ENCODE measurements at places on chromosomes 5 and 9.

DNA sequence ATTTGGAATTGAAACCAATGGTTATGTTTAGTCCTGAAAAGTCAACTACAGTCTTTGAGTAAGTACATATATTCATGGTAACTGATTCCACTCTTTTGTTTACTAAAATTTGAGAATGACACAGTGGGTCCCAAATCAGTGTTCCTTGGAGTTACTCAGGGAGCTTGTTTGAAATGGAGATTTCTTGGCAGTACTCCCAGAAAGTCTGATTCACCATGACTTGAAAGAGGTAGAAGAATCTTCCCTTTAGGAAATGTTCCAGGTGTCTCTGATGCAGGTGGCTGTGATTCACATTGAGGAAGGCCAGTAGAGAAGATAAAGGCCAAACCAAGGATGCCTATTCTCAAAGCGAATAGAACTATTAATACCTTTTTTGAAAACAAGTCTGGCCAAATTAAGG is 1078.3 kb downstream of the CDH12 start:
- DNase-seq = no peak

- no peak for DNase-seq
These were observed 23.4 kb downstream of the IL33 start for GRCh38 chr9:6239048-6239461.

- no peak for DNase-seq
These were observed 715.3 kb upstream of the WWC1 start for GRCh38 chr5:167576126-167576525.

DNA sequence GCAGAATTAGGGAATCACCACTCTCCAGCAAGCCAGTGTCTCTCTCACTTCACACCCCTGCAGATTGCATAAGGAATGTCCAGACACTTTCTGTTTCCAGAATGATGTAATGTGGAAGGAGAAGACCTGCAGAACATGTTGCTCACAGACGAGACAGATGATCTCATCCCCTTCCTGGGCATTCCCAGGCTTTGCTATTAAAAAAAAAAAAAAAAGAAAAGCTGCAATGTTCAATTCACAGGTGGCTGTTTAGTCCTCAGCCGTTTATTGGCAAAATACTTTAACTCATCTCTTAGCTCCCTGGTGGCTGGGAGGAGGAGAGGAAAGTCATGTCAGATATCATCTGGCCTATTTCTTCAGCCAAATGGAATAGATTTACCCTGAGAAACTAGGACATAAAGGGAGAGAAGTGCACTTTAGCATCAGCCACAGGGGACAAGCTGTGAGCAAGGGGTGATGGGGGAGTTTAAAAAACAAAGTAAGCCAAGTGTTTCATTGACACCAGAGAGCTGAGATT is 95.9 kb upstream of the TNC start:
- no peak for DNase-seq

DNA sequence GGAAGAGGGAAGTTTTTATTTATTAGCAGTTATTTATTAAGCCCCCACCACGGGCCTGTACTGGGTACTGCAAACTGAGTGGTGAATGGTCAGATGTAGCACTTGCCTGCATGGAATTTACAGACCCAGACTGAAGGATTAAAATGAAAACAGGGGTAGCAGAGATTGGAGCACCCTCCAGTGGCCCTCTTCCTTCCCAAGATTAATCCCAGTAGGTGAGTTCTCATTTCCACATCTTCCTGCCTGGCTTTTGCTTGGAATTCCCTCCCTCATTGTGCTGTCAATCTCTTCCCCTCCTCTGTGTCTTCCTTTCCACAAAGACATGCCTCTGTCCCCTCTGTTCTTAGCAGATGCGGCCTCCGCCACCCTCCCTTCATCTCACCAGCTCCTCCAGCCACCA is 39.2 kb downstream of the MVB12B start:
- no peak for DNase-seq

GRCh38 chr9:32431940-32432555 is 47.6 kb downstream of the ACO1 start:
- no peak for DNase-seq

DNA sequence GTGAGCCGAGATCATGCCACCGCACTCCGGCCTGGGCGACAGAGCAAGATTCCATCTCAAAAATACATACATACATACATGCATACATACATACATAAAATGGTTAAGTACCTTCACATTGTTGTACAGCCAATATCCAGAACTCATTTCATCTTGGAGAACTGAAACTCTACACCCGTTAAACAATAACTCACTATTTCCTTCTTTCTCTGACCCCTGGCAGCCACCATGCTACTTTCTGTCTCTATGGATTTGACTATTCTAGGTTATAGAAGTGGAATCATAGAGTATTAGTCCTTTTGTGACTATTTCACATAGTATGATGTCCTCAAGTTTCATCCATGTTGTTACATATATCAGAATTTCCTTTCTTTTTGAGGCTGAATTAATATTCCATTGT is 9.6 kb upstream of the KIF27 start:
- no peak for DNase-seq

- no peak for DNase-seq
These were observed 209.2 kb upstream of the IRX4 start for GRCh38 chr5:2091921-2092320.

DNA sequence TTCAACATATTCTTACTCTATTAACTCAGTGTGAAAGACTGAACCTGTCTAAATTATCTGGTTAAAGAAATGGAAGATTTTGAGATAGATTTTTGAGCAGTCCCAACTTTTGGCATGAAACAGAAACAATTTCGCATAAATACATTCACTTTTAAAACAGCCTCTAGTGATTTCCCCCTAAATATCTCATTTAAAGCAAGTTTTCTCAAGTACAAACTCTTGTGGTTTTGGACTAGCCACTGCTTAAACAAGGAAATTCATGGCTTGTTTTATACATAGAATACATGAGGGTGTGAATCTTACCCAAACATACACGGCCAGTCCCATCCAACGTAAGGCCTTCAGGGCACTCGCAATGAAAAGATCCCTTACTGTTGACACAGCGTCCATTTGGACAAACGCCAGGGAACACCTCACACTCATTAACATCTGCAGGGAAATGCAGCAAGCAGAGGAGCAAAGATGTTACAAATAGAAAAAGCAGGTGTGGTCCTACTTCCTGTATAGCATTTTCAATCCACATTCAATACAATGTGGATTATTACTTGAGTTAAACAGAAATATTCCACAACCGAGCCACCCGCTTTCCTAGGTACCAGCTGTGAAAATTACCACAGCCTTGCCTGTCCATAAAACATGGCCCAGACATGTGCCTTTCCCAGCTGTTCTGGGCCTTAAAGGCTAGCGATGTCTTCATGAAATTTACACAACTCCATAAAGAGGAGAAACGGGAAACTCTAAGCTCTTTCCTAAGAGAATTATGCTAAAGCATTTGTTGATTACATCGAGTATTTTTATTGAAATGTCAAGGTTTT is 188.8 kb downstream of the FBN2 start:
- no peak for DNase-seq

DNA sequence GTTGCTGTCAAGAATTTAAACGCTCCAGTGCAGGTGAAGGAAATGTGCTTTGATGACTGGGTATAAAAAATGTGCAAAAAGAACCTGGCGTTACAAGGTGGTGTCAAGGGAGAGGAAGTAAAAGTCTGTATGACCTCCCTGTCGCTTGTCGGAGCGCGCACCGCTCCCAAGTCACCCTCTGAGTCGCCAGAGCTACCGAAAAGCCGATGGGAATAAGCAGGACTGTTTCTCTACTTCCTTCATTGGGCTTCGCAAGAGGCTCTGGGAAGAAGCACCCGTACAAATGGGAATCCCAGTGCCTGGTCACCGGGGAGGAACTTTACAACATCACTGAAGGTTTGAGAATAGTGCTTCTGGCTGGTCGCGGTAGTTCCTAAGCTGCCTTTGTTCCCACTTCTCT is 1.3 kb upstream of the DMRT2 start:
- no peak for DNase-seq

DNA sequence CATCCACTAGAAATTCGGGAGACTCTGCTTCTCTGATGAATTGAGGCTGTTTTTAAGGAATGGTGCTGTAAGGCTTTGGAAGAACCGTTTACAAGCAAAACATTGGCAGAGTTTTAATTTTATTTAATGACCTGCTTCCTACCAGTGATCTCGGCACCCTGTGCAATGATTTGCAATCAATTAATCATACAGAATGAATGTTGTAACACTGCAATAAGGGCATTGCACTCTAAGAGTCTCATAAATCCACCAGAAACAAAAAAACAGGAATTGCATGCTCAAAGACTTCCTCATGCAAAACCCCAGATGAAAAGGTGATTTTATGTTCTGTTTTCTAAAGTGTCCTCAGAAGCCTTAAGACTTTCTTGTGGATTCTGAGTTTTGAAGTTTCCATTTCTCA is 295.7 kb downstream of the ARHGEF28 start:
- no peak for DNase-seq

DNA sequence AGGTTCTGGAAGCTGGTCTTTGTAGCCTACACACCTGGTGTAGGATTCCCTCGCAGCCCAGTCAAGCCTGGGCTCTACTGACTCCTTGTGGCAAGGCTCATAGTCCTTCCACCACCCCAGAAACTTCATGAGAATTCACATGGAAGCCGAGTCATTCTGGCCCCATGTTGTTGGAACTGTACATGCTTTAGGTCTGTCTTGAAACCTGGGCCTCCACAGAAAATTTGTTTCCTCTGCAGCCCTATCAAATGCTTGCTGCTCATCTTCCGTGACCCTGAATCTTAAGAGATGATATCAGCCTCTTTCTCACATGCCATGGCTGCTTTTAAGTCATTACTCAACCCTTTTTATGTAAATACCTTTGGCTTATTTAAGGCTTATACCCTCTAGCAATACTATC is 113.4 kb upstream of the GRHPR start:
- DNase-seq = no peak

DNA sequence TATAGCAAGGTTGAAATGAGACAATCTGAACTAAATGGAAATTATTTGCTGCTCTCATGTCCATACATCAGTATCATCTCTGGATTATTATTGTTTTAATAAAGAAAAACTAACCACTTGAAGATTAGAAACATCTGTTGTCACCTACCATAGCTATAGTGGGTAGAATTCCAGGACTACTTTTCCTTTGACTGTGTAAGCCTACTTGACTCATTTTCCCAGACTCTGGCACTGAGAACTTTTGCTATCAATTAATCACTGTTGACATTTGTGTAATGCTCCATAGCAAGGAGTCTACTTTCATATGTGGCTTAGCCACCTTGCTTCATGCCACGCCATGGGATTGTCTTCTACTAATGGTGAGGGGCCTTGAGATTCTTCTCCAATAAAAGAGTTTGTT is 59.9 kb upstream of the ARRDC3 start:
- DNase-seq = no peak

DNA sequence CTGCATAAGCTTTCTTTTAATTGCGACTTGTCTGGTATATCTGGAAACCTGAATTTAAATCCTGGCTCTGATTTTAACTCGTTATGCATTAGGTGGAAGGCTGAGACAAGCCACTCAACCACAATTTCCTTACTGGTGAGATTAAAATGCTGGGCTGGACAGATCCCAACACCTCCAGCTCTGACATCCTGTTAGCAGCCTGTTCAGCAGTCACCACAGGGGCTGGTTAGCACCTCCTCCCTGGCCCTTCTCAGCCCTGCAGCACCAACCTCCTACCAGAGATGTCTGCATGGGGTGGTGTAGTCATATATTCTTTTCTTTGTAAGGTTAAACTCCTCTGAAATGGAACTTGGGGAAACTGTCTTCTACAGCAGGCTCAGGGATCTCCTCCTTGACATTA is 156.5 kb upstream of the NFIL3 start:
- DNase-seq = no peak

GRCh38 chr5:85205430-85205829 is 820.8 kb upstream of the EDIL3 start:
- no peak for DNase-seq

DNA sequence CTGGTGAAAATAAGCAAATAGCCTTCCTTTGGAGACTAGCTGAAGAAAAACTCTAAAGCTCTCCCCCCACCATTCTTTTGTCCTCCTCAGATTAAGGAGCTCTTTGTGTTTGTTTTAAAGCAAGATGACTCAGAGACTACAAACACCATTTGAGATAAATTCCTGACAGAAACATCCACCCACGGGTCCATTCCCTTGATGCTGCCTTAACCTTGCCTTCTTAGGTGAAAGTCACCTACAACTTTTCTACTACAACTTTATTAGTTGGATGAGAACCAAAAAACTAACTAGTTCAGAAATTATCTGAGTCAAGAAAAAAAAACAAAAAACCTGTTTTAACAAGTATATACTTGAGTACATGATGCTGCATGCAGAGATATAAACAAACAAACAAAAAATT is 831.1 kb downstream of the NR2F1-AS1 start:
- no peak for DNase-seq

DNA sequence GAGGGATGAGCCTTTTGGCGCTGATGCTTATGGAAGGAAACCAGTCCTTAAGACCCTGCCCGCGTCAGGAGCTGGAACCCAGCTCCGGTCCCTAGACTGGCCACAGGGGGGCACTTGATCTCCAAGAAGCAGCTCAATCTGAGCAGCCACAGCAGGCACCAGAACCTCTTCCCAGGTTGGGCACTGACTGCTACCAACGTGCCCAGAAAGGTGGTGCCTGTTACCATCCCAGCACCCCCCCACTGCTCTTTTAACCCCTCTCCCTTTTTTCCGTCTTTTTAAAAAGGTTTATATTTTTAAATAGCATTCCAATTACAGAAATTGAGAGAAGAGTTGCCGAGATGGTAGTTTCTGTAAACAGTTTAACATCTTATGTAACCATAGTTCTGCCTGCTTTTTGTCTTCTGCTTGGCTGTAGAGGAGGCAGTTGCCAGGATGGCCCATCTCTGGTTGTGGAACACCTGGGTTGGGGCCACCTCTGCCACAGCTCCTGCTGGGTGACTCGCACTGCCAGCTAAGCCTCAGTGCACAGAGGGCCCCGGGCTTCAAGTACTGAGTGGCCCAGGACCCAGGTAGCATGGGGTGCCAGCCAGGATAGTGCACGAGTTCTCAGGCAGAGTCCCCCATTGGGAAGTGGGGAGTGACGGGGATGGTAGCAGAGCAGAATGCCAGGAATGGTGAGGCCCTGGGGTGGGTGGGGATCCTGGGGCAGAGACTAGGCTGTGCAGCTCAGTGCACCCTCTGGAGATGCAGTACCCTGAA is 62.8 kb downstream of the PFDN1 start:
- peak; percentile 3 for DNase-seq

DNA sequence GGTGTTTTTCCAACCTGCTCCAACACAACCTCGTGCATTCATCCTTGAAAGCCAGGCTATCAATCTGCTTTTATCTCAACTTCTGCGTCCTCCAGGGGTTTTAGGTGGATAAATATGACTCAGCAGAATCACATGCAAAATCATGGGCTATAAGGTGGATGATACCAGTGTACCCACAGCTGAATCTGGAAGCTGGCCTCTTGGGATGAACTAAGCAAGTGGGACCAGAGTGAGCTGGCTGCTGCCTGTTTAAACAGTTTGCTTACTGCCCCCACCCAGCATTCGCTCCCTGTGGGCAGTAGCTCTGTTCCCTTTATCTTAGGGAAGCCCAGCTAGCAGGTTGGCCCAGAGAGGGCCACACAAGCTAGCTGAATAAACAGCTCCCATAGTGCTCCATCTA is 194.0 kb downstream of the CRB2 start:
- no peak for DNase-seq

All from GDM1 (cell line).